Pancreas (tissue), 10 donors: ENCODE measurements at places on chromosomes 12 and 14.

DNA sequence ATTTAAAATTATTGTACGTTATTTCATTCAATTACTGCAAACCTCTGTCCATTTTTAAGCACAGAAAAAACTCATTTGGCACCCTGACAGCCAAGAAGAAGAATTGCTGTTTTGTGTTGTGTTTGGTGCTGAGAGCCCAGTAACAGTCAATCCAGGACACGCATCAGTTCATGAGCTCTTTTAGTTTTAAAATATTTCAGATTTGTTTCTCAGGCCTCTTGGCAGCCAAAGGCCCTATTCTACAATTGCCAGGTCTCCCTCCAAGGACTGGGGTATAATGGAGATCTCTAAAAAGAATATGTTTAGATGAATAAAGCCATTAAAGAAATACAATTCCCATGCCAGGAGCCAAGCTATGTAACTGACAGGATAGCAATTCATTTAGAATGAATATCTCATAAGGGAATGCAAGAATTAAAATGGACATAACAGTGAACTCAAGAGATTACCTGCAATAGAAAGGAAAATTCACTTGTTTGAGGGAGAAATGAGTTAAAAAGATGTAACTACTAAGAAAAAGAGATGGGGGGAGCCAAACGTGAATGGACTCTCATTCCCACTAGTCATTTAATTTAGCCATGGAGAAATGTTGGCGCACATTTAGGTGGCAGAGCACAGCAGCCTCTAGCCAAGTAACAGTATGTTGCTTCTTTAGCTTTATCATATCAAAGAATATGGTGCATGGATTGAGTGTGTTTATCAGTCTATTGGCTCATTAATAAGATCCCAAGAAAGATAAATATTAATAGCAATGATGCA lies 140.6 kb upstream of the PELI2 start:
- DNase-seq = no peak

GRCh38 chr12:15996948-15997347 lies 85.8 kb downstream of the DERA start:
- DNase-seq = no peak

GRCh38 chr14:64787619-64788018 lies 83.4 kb downstream of the PLEKHG3 start:
- DNase-seq = no peak

DNA sequence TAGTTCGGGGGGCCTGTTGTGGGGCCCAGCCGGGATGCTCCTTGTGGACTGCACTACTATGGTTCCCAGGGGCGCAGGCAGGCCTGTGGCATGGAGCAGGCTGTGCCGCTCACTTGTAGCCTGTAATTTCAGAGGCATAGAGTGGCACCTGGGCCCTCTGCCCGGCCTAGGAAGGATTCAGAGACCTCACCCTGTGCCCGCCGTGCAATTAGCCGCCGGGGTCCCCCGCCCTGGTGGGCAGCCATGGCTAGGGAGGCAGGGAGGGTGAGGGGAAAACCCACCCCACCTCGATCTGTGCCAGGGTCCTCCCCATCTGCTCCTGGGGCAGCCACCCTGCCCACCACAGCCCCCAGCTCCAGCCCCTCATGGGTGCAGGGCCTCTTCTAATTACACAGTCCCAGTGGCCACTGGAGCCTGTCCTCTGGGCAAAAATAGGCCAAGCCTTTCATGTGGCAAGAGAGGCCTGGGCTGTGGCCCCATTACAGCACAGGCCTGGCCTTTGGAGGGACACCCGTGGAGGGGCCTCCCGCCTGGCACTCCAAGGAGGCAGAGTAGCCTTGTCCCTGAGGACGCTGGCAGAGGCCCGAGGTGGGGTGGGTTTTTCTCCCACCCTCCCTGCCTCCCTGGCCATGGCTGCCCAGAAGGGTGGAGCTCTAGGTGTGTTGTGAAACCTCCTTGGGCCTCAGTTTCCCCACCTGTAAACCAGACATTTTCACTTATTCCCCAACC lies 5.3 kb upstream of the TMEM119 start:
- no peak for DNase-seq

- DNase-seq = no peak
Measured at GRCh38 chr14:39423793-39424192, 8.4 kb downstream of the FBXO33 start.
